Osteoblast (primary cell): ENCODE measurements at places on chromosomes 2 and 18. TPM values are rescaled to one million over a fixed set of nuclear protein-coding genes. Genes with fewer than 3 reads are reported as not detected.

The UGT1A4 gene
- not detected in 2 replicates for total RNA-seq

The GLI2 gene
- 3.8 and 10.1 TPM in 2 replicates for total RNA-seq

The GNAL gene
- total RNA-seq = 0.59 and 0.72 TPM in 2 replicates

The RBM44 gene
- total RNA-seq = 0.59 and 0.72 TPM in 2 replicates

The MCEE gene
- 21.4 and 24.2 TPM in 2 replicates for total RNA-seq

The CD28 gene
- not detected in 2 replicates for total RNA-seq

The E2F6 gene
- total RNA-seq = 9.0 and 10.6 TPM in 2 replicates

The UGT1A8 gene
- total RNA-seq = not detected in 2 replicates

The OXER1 gene
- total RNA-seq = 0.29 TPM in 1 of 2 replicates, not detected in the other

The UGT1A5 gene
- not detected in 2 replicates for total RNA-seq

The DSC3 gene
- under 0.01 TPM in 2 replicates for total RNA-seq

The ASB18 gene
- under 0.01 TPM in 1 of 2 replicates, not detected in the other for total RNA-seq

The FBXO41 gene
- total RNA-seq = 0.29 and 0.36 TPM in 2 replicates

The LYG1 gene
- total RNA-seq = under 0.01 and 0.88 TPM in 2 replicates

The SDC1 gene
- 7.6 and 11.8 TPM in 2 replicates for total RNA-seq

The PLEKHH2 gene
- total RNA-seq = 18.8 and 19.2 TPM in 2 replicates

The C2orf66 gene
- total RNA-seq = under 0.01 and 0.36 TPM in 2 replicates

The CRYGC gene
- not detected in 2 replicates for total RNA-seq

The SIX2 gene
- total RNA-seq = 14.8 and 15.9 TPM in 2 replicates
